ENCODE measurements at places on chromosomes 16 and 17. TPM values are rescaled to one million over a fixed set of nuclear protein-coding genes. Genes with fewer than 3 reads are reported as not detected.

C16orf92 gene
- not detected for total RNA-seq

CPHXL gene
- total RNA-seq, result not detected

C17orf67 gene
- not detected for total RNA-seq

C16orf74 gene
- 14.1 TPM for total RNA-seq

CBX2 gene
- 7.6 TPM for total RNA-seq

CDRT15 gene
- total RNA-seq, result not detected

SPG7 gene
- 85.9 TPM for total RNA-seq

BICDL2 gene
- not detected for total RNA-seq

TPSD1 gene
- not detected for total RNA-seq

PRDM7 gene
- 0.16 TPM for total RNA-seq

TBX4 gene
- 2.7 TPM for total RNA-seq

CLDN9 gene
- 0.39 TPM for total RNA-seq

NEUROD2 gene
- total RNA-seq, result not detected

PSMC5 gene
- total RNA-seq, result 52.6 TPM

MED31 gene
- 22.1 TPM for total RNA-seq

ACSM2A gene
- not detected for total RNA-seq

ANKRD40CL gene
- not detected for total RNA-seq

ACAP1 gene
- 2.7 TPM for total RNA-seq

DNAH2 gene
- under 0.01 TPM for total RNA-seq

SDR42E1 gene
- total RNA-seq, result 0.65 TPM

ABCA8 gene
- 5.8 TPM for total RNA-seq

GPR179 gene
- total RNA-seq, result not detected

SLC39A11 gene
- total RNA-seq, result 7.2 TPM

FOXL1 gene
- total RNA-seq, result 38.7 TPM

G6PC1 gene
- total RNA-seq, result not detected

CCL23 gene
- not detected for total RNA-seq

ABCC12 gene
- total RNA-seq, result not detected

TIMP2 gene
- 201 TPM for total RNA-seq

SOX15 gene
- 0.52 TPM for total RNA-seq

SLFN14 gene
- not detected for total RNA-seq

EDC4 gene
- total RNA-seq, result 41.2 TPM

SLC5A11 gene
- total RNA-seq, result not detected

MT4 gene
- total RNA-seq, result not detected

NRN1L gene
- not detected for total RNA-seq

TBC1D3 gene
- not detected for total RNA-seq

CHRNB1 gene
- 11.9 TPM for total RNA-seq

IRX5 gene
- total RNA-seq, result not detected

PRRT2 gene
- 26.6 TPM for total RNA-seq

HSBP1 gene
- 37.6 TPM for total RNA-seq

FOXN1 gene
- total RNA-seq, result not detected

NPIPA2 gene
- total RNA-seq, result not detected

TMEM238L gene
- total RNA-seq, result not detected

ATXN7L3 gene
- total RNA-seq, result 51.7 TPM

NACA2 gene
- total RNA-seq, result not detected

EVI2B gene
- 0.52 TPM for total RNA-seq

CLEC19A gene
- not detected for total RNA-seq

TRPV3 gene
- 0.08 TPM for total RNA-seq

SF3B3 gene
- 140 TPM for total RNA-seq

MIEN1 gene
- 53.1 TPM for total RNA-seq

ASPHD1 gene
- total RNA-seq, result 6.5 TPM

SERPINF2 gene
- total RNA-seq, result not detected

DRC7 gene
- not detected for total RNA-seq

FBXO39 gene
- 0.52 TPM for total RNA-seq
